ENCODE measurements at places on chromosomes 5 and 9.

DNA sequence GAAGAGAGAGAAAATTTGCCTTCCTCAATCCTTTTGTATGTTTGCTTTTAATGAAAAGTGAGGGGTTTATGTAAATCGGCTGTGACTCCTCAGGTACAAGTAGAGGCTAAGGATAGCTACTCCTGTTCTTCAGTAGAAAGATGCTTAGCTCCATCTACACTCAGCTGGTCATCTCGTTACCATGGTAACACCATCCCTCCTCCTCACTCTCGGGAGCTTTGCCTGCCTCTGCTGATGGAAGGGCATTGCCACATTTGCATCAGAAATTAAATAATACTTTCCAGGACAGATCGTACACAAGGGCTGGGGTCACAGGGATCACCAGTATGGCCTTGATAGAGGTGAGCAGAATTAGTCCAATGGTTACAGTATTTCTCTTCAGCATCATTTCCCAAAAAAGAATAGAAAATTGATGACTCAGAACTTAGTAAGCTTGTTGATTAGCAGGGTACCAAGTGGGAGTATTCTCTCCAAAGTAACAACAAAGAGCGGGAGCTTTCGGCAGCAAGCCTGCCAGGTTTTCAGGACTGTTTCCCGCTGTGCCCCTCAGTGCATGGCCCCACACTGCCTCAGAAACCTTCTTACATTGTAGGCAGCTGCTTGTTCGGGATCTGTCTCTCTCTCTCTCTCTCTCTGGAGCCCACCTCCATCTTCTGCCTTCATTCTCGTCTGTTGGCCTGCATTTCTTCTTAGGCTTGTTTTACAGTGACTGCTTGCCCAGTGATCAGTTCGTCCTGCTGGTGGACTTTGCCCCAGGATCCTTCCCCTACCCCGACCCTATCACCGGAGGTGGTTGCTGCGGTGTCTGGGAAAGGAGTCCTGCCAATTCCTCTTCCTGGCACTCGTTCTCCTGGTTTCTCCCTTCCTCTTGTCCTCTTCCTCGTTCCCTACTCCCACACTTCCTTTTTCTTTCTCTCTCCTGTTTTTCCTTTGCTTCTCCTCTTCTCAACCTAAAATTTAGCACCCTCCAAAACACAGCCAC is 51.9 kb upstream of the SNAPC3 start:
- no peak for DNase-seq
- no peak overlapping the region for H3K27ac ChIP-seq
- H3K36me3 ChIP-seq = no peaks in the 10 kb centered on the region
- H3K27me3 ChIP-seq = peaks cover 12% of the 10 kb centered on the region
- H3K4me1 ChIP-seq = no peaks in the 10 kb centered on the region

- H3K4me3 ChIP-seq = no peak overlapping the region
- peaks cover 21% of the 10 kb centered on the region for H3K4me1 ChIP-seq
- no peak overlapping the region for H3K27ac ChIP-seq
- peaks cover 43% of the 10 kb centered on the region for H3K27me3 ChIP-seq
- no peaks in the 10 kb centered on the region for H3K36me3 ChIP-seq
Observed at GRCh38 chr9:90095682-90096081, 490.9 kb downstream of the GADD45G start.

DNA sequence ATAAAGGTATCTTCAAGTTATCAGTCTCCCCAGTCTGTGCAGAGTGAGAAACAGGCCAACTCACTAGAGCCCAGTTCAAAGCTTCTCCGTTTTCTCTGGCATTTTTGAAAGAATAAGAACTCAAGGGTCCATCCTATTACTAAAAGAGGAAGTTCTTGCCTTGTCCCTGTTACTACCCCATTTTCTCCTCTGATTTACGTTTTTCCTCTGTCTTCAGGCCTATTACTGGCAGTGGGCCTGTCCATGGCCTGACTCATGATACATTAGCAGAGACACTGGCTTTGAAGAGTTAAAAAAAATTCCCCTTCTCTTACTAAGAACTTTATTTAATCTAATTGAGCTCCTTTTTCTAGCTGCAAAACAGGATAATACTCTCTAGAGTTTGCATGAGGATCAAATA is 624.0 kb upstream of the KLF4 start:
- no peaks in the 10 kb centered on the region for H3K4me1 ChIP-seq
- DNase-seq = no peak
- H3K27ac ChIP-seq = no peak overlapping the region

DNA sequence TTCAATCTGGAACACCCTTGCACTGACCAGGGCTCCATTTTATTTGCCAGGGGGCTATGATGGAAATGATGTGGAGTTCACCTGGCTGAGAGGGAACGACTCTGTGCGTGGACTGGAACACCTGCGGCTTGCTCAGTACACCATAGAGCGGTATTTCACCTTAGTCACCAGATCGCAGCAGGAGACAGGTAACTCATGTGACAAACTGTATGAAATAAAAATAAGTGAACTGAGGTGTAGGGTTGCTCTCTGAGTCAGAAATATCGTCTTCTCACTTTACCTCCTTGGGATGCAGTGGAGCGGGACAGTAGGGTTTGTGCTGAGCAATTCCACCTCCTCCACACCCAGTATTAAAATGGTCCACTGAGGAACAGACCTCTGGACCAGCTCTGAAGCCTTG is 22.1 kb downstream of the GABRP start:
- peaks cover 3% of the 10 kb centered on the region for H3K27me3 ChIP-seq
- H3K27ac ChIP-seq = no peak overlapping the region
- DNase-seq = no peak

DNA sequence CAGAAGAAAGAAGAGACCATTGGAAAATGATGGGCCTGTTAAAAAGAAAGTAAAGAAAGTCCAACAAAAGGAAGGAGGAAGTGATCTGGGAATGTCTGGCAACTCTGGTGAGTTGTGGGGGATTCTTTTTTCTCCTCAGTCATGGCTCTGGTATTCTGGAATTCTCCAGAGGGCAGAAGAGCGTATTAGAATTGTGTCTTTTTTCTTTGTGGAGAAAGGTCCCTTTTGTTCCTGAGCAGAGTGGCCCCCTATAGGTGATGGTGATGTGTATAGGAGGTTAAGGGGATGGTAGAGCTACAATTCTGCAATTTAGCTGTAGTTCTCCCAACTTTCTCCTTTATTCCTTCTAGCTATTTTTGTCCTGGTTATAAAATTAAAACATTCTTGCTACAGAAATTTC is 1.6 kb upstream of the DHFR start:
- H3K27ac ChIP-seq = peak overlapping the region; percentile 69
- no peak overlapping the region for H3K4me3 ChIP-seq
- H3K4me1 ChIP-seq = peaks cover 13% of the 10 kb centered on the region
- no peak for DNase-seq
- H3K36me3 ChIP-seq = peaks cover 30% of the 10 kb centered on the region
- H3K27me3 ChIP-seq = no peaks in the 10 kb centered on the region

GRCh38 chr5:107719034-107719606 is 48.4 kb upstream of the EFNA5 start:
- H3K4me3 ChIP-seq = no peak overlapping the region
- no peak overlapping the region for H3K27ac ChIP-seq
- no peaks in the 10 kb centered on the region for H3K4me1 ChIP-seq
- no peak for DNase-seq

DNA sequence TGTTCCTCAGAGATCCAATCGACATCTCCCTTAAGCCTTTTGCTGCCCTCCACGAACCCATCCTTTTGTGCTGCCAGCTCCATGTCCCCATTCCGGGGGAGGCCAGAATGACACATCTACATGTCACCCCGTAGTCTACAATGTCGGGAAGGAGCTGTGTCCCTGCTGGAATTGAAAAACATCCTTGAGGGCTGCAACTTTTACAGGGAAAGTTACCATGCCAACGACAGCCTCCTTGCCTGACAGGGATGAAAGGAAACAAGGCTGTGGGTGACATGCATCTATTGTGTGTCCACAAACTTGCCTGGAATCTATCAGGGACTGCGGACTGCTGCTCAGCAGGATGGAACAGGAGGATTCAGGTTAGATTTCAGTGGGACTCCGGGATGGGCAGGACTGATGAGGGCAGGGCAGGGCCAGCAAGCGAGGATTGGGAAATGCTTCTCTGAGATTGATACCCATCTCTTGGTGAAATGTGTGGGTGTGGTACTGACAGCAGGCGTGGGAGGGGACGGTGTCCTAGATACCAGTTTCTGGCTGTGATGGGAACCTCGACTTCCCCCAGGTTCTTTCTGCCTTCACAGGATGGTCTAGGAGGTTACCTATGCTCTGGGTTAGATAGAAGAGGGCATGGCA is 25.5 kb downstream of the EGR1 start:
- no peak overlapping the region for H3K4me3 ChIP-seq
- no peaks in the 10 kb centered on the region for H3K36me3 ChIP-seq
- peaks cover 6% of the 10 kb centered on the region for H3K4me1 ChIP-seq
- H3K27me3 ChIP-seq = no peaks in the 10 kb centered on the region
- no peak for DNase-seq
- no peak overlapping the region for H3K27ac ChIP-seq

GRCh38 chr5:22226423-22226822 is 626.7 kb downstream of the CDH12 start:
- no peaks in the 10 kb centered on the region for H3K4me1 ChIP-seq
- no peak overlapping the region for H3K4me3 ChIP-seq
- H3K27me3 ChIP-seq = no peaks in the 10 kb centered on the region
- H3K27ac ChIP-seq = no peak overlapping the region
- H3K36me3 ChIP-seq = no peaks in the 10 kb centered on the region
- DNase-seq = no peak

DNA sequence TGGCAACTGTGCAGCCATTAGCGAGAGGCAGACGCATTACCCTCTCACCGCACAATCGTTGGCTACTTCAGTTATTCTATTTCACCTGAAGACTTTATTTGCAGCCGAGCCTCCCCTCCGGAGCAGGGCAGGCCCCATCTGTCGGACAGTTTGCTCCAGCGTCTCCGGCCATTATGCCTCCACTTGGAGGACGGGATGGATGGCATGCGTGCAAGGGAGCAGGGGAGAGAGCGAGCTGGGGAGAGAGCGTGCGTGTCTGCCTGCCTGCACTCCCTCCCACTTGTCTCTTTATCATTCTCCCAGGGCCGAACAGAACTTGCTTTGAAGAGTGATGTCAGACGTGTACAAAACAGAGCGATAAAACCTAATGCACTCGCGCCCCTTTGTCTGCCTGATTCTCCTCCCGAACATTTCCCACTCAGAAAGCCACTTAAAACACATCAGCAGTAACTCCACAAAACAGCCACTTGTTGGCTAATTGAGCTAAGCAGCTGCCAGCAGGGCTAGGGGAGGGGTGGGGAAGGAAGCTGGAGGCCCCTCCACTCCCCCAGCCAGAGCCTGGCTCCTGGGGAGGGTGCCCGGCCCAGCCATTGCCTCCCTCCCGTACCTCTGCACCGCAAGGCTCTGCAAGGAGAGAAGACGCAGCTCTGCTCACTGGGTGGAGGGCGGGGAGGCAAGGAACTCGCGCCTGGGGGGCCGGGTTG is 43.4 kb upstream of the FUBP3 start:
- no peaks in the 10 kb centered on the region for H3K27me3 ChIP-seq
- no peak for DNase-seq
- H3K36me3 ChIP-seq = no peaks in the 10 kb centered on the region
- H3K4me1 ChIP-seq = no peaks in the 10 kb centered on the region

DNA sequence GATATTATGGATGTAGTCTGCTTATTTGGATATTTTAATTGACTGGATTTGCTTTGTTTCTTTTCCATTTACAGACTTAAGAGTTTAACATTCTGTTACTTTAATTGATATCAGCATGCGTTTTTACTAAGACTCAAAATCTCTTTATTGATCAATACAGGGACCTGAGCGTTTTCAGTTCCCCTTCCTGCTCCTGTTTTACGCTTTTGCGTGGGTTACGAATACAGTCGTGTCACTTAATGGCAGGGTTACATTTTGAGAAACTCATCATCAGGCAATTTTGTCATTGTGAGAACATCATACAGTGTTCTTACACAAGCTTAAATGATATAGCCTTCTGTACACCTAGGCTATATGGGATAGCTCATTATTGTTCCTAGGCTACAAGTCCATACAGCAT is 65.2 kb downstream of the PBX3 start:
- no peaks in the 10 kb centered on the region for H3K27me3 ChIP-seq
- H3K4me3 ChIP-seq = no peak overlapping the region
- no peaks in the 10 kb centered on the region for H3K4me1 ChIP-seq
- H3K27ac ChIP-seq = no peak overlapping the region

- H3K4me1 ChIP-seq = no peaks in the 10 kb centered on the region
- H3K27me3 ChIP-seq = no peaks in the 10 kb centered on the region
- DNase-seq = no peak
- H3K4me3 ChIP-seq = no peak overlapping the region
Observed at GRCh38 chr5:1460054-1460682, 14.9 kb upstream of the SLC6A3 start.

GRCh38 chr9:133787754-133788025 is 49.5 kb upstream of the SARDH start:
- H3K27me3 ChIP-seq = no peaks in the 10 kb centered on the region
- H3K4me3 ChIP-seq = no peak overlapping the region
- H3K4me1 ChIP-seq = peaks cover 1% of the 10 kb centered on the region
- H3K27ac ChIP-seq = no peak overlapping the region

DNA sequence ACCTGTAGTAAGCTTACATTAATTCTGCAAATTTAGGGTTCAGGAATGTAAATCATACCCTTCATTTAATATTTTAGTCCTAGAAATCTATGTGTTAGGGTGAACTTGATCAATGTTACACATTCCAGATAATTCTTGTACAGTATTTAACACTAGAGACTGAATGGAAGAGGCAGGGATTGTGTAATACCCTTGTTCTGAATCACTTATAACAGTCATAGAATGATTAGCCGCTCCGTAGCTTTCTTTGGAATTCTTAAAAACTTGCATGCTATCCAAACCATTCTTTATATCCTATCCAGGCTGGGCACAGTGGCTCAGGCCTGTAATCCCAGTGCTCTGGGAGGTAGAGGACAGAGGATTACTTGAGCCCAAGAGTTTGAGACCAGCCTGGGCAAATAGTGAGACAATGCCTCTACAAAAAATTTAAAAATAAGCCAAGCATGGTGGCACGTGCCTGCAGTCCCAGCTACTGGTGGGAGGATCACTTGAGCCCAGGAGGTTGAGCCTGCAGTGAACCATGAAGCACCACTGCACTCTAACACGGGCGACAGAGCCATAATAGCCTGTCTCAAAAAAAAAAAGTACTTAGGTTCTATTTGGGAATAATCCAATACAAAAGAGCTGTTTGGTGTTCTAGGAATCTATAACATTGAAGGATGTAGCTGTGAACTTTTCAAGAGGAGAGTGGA is 8.3 kb downstream of the ZNF483 start:
- H3K4me1 ChIP-seq = no peaks in the 10 kb centered on the region
- H3K27me3 ChIP-seq = no peaks in the 10 kb centered on the region
- no peak overlapping the region for H3K27ac ChIP-seq
- no peak overlapping the region for H3K4me3 ChIP-seq

DNA sequence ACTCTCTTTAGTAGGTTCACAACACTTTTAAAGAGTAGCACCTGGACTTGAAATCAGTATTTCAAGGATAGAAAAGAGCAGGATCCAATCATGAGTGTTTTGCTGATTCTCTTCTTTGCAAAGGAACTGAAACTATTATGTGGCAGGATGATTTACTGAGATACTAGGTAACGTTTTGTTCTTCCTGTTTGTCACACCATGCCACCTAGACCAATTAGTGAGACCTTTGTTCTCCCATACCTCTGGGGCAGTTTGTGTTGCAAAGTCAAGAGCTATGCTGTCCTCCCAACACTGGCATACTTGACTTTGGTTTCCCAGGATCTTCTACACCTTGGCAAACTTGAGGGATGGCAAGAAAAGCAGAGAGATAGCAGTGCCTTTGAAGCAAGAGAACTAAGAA is 43.4 kb downstream of the PPP1R2B start:
- DNase-seq = no peak
- peaks cover 4% of the 10 kb centered on the region for H3K4me1 ChIP-seq
- no peak overlapping the region for H3K27ac ChIP-seq
- H3K4me3 ChIP-seq = no peak overlapping the region
- no peaks in the 10 kb centered on the region for H3K36me3 ChIP-seq
- no peaks in the 10 kb centered on the region for H3K27me3 ChIP-seq
